Esophagus squamous epithelium (tissue), 5 donors: ENCODE measurements at places on chromosomes 11 and 22.

GRCh38 chr22:16960220-16960883 is 47.7 kb downstream of the GAB4 start:
- no peak for DNase-seq

GRCh38 chr11:134372961-134373360 is 39.1 kb downstream of the B3GAT1 start:
- no peak for DNase-seq

- DNase-seq = no peak
These were observed 27.5 kb upstream of the ZDHHC13 start for GRCh38 chr11:19089421-19089820.

- DNase-seq = no peak
These were observed 43.3 kb downstream of the SNX19 start for GRCh38 chr11:130872981-130873380.

DNA sequence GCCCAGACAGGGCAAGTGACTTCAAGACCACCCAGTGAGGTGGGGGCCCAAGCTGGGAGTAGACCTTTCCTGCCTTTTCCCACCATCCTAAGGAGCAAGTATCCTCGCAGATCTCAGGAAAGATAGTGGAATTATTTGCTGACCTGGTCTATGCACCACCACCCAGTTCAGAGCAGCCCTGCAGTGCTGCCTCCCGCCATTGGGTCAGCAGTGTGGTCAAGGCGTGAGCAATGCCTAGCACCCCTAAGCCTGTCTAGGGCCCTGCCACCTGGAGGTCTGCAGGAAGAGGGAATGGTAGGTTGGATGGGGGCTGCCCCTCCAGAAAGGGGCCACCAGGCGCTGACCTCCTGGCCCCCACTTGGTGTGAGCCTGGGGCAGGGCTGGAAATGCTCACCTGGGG is 6.5 kb downstream of the MTFP1 start:
- no peak for DNase-seq

DNA sequence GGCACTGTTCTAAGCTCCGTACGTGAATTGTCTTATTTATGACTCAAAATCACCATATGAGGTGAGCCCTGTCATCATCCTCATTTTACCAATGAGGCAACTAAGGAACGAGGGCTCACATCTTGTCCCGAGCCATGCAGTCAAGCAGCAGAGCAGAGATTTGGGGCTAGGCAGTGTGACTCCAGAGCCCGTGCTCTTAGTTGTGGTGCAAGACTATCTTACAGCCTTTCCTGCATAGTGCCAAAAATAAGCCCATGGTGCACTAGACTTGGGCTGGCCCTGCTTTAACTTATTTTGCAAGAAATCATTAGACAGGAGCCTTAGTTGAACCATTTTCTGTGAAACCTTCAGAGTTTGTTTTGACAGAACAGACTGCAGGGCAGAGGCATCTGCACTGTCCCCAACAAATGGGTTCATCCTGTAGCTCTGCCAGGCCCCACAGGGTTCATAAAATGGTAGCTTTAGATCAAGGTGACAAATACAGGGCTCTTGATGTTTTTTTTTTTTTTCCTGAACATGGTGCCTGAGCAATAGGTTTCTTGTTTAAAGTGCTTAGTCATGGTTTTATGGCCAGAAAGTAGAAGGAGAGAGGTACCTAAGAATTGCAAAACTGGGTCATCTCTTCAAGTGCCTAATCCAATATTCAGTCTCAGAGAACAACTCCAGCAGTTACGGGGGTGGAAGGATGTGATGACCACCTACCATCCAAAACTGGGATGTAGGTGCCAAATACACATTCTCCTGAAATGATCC is 56.6 kb downstream of the BMAL1 start:
- no peak for DNase-seq

GRCh38 chr11:69495441-69496201 is 14.2 kb downstream of the LINC01488 start:
- DNase-seq = no peak

- no peak for DNase-seq
These were observed 112.5 kb upstream of the ANO3 start for GRCh38 chr11:26219183-26220117.

GRCh38 chr22:38271101-38271500 is 1.7 kb downstream of the TMEM184B start:
- no peak for DNase-seq

GRCh38 chr11:16441461-16441860 is 85.1 kb upstream of the SOX6 start:
- DNase-seq = no peak

GRCh38 chr11:108431997-108432396 is 35.3 kb downstream of the C11orf65 start:
- no peak for DNase-seq

- no peak for DNase-seq
These were observed 16.6 kb downstream of the PIH1D2 start for GRCh38 chr11:112057170-112057569.

DNA sequence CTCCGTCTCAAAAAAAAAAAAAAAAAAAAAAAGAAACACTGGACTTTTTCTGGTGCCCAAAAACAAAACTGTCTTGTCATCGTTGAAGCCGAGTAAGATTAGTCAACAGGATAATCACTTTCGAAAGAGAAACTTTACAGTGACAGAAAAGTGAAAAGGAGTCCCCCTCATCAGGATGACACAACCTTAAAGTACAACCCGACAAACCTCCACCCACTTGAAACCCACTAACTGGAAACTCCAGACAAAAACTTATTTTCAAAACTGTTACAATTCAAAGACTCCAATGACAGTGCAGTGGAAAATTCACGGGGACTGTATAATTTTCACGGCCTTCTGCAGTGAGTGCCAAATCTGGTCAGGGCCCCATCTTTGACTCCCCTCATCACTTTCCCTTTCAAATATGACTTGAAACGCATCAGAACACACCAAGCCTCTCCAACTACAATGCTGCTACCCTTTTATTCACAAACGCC is 1.3 kb downstream of the DENND5A start:
- DNase-seq = no peak

- DNase-seq = no peak
These were observed 4.2 kb downstream of the VPS26B start for GRCh38 chr11:134228625-134229024.

- no peak for DNase-seq
These were observed 2.1 kb upstream of the DPAGT1 start for GRCh38 chr11:119103793-119104192.

DNA sequence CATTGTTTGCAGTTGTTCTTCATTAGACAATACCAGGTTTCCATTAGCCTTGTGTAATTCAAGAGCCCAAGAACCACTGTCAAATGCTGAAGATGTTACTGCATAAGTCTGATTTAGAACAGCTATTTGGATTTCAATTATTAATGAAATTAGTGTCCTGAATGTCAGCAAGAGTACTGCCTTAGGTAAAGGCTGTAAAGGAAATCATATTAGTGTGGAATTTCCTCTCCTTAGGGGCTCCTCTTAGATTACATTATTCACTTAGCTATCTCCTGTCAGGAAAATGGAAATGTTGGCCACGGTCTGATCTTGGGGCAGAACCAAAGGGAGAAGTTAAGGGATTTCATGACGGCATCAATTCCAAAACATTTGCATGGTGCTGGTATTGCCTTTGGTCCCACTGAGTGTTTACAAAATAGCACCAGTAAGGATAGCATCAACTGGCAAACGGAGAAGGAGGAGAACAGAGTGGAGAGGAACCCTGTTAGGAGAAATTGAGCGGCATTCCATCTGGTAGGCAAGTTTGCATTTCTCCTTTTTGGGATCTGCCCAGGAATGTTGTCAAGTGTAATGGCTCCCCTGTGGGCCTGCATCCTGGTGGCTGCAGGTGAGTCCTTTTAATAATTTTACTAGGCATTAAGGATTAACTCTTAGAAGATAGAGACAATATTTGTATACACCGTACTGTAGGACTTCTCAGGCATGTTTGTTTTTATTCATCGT is at the start of gene HTR3B:
Gene HTR3B, plus strand, starts transcription at position 418 of the 723 bp plus-strand sequence. Its CDS starts 138 bp downstream, at position 556.
- DNase-seq = no peak

DNA sequence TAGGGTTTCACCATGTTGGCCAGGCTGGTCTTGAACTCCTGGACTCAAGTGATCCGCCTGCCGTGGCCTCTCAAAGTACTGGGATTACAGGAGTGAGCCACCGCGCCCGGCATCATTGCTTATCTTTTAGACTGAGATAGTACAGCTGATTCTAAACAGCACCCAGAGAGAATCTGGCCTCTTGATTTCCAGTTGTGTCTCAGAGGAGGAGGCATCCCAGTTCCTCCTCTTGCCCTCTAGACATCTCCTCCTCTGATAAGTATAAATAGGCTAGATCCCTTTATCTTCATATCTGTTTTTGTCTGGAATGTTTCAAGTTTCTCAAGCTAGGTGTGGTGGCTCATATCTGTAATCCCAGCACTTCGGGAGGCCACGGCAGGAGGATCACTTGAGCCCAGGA is 7.0 kb downstream of the MARK2 start:
- no peak for DNase-seq

GRCh38 chr11:94830722-94831510 is 62.8 kb downstream of the AMOTL1 start:
- DNase-seq = no peak

DNA sequence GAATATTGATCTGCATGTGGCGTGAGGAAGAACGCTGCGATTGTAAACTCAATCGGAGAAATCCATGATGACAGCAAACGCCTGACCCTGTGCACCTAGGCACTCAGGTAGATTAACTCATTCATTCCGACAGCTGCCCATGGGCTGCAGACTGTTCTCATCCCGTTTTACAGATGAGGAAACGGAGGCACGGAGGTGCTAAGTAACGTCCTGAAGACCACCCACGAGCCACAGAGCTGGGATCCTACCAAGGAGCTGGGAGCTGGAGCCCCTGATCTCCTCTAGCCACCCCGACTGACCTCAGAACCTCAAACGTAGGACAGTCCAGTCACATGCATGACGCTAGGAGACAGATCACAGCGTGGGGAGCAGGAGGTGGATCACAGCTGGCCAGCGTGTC is 1092.7 kb downstream of the BRD1 start:
- DNase-seq = no peak

- DNase-seq = no peak
These were observed 4.1 kb upstream of the MOB2 start for GRCh38 chr11:1490651-1491050.

DNA sequence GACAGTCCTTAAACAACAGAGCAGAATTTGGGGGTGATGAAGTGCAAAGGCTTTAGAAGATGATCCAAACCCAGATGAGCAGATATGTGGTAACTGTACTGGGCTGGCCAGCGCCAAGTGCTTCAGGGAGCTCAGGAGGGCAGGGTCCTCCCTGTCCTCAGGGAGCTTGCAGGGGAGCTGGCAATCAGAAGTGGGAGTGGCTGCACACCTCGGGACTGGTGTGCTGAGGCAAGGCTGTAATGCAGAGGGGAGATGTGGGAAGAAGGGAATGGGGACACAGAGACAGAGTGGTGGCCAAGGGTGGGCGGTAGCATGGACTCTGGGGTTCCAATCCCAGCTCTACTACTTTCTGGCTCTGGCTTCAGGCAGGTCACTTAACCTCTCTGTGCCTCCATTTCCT is 235.6 kb upstream of the NCAM1 start:
- no peak for DNase-seq

DNA sequence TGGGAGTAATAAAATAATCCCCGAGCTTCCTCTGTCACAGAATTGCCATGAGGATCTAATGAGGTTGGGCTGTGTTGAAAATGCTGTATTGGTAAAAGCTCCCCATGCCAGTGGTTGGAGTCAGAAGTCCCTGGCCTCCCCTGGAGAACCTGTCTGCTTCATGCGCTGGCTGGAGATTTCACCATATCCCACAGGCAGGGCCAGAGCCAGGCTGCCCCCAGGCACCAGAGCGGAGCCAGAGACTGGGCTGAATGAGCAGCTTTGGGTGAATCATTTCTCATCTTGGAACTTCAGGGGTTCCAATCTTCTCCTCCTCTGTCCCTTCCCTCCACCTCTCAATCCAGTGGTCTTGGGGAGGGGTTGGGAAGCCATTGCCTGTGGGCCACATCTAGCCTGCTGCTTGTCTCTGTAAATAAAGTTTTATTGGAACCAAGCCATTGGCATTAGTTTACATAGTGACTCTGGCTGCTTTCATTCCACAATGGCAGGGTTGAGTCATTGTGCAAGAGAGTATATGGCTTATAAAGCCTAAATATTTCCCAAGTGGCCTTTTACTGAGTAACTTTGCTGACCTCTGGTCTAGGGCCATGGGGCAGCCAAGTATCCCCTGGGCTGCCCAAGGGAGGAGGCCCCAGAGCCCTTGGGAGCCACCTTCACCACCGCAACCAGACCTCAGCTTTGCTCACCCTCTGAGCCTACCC is 35.2 kb downstream of the LRRC10B start:
- DNase-seq = no peak

DNA sequence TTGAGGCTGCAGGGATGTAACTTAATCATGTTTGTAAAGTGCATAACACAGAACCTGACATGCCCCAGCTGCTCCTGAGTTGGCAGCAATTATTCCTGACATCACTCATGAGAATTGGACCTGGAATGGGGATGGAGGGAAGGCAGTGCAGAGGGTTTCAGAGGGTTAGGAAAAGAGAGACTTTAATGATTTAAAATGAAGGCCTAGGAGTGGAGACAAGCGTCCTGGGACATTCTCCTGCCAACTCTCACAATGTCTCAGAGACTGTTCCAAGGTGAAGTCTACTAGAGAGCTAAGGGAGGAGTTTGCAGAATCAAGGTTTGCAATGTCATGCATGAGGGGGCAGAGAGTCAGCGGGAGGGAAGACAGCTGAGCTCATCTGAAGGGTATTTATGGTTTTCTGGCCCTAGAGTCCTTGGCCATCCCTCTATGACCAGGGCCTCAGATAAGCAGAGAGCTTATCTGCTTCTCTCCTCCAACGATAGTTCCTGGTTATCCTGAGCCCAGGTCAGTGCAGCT is 36.9 kb downstream of the GGTLC2 start:
- DNase-seq = no peak

- DNase-seq = no peak
These were observed 141.4 kb downstream of the TRIM29 start for GRCh38 chr11:119996556-119996955.

GRCh38 chr11:29343465-29344333 is 673.1 kb downstream of the KCNA4 start:
- DNase-seq = peak; percentile 0

DNA sequence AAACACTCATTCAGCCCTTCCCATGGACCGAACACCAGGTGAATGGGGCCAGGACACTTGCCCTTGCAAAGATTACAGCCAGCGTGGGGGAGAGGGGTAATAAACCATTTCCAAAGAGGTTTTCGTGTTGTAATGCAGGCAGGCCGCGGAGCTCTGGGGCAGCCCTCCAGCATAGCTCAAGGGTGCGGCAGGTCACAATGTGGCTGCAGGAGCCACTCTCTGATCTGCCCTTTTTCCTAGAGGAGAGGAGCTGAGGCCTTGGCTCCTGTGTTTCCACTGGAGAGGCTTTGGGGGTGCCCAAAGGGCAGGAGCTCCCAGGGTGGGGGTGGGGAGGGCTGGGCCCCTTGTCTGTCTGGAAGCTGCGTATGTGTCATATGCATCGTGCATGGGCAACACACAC is 134.2 kb upstream of the NECTIN1 start:
- no peak for DNase-seq

- no peak for DNase-seq
These were observed 249.3 kb downstream of the DDX10 start for GRCh38 chr11:108914211-108914610.
